CD4-positive, alpha-beta memory T cell (primary cell): ENCODE measurements at places on chromosomes 3 and 15. TPM values are rescaled to one million over a fixed set of nuclear protein-coding genes. Genes with fewer than 3 reads are reported as not detected.
A peak's percentile ranks its signal among the peaks of the same experiment; 100 is the strongest.

LRRIQ4 gene
- not detected for polyA plus RNA-seq

DNA sequence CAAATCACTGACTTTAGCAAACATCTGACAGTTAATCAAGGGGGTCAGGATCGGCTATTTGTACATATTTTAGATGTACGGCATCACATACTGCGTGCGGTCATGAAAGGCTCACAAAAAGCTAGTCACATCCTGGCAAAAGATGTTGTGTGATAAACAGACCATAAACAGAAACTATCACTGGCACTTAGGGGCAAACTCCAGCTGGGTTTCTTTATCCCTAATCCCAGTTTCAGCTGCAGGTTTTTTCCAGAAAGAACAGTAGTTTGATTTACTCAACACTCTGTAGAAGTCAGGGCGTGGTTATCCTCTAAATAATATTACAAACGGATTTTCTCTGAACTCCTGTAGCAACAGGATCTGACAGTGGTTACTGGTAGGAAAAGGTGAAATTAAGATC lies 112.4 kb upstream of the BHLHE40 start:
- DNase-seq = peak; percentile 29

DNA sequence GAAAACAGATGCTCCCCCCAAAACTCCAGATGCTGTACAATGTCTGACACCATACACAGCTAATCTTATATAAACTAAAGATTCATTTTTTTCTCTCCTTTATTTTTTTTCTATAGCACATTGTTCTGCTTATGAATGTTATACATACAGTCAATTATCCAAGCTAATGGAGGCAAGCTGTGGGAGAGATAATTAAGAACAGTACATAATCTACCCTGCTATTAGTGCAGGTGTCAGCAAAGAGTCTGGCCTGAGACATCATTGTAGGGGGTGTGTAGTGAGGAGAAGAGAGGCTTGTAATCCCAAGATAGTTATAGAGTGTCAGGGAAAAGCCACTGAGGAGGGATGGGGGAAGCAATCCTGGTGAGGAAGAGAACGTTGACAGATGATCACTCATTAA lies 25.4 kb upstream of the CHMP2B start:
- no peak for DNase-seq

- DNase-seq = no peak
Observed at GRCh38 chr3:51642462-51642861, 28.6 kb upstream of the TEX264 start.

DNA sequence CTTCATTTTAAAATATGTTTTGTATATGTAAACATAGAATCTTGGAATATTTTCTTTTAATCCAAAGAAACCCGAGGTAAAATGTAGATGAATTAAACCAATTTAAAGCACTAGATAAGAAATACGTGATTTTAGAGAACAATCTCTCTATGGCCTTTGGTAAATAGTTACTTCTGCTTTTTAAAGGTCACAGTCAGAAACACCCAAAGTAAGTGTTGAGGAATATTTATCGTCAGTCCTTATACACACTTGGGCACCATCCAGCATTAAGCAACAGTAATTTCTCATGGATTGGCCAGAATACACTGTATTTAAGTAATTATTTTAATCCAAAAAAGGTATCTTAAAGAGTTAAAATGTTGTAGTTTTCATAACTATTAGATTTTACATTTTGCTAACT lies 713.2 kb downstream of the NLGN1 start:
- DNase-seq = no peak

DNA sequence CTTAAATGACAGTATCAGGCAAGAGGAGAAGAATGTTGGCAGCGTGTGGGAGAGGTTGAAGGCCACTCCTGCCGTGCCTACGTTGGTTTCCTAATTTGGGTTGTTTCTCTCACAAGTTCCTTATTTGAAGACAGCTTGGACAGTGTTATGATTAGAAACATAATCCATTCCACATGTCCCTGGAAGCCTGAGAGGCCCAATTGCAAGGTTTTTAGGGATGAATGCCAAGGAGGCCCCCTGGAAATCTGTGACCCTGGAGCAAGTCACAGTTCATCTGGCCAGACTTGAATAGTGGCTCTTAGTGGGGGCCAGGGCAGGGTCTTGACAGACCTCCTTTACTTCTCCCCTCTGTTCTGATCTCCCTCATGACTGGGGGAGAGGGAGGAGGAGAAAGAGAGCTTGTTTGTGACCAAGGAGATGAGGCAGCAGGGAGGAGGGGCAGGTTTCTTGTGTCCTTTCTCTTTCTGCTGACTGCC lies 584.4 kb upstream of the TBL1XR1 start:
- DNase-seq = no peak

DNA sequence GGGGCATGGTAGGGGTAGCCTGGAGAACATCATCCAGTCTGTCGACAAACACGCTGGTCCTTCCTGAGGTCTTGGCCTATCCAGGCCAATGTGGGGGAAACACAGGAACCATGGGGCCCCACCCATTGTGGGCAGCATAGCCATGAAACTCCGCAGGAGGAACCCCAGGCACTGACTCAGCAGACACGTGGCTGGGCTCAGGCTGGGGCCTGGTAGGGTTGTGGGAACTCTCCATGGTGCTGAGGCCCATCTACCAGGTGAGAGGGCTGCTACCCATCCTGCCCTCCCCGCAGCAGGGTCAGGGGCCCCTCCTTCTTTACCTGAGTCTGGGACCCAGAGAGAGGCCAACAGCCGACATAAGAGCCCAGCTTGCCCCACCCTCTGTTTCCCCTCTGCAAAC lies 22.6 kb upstream of the CACNA2D2 start:
- DNase-seq = no peak

DNA sequence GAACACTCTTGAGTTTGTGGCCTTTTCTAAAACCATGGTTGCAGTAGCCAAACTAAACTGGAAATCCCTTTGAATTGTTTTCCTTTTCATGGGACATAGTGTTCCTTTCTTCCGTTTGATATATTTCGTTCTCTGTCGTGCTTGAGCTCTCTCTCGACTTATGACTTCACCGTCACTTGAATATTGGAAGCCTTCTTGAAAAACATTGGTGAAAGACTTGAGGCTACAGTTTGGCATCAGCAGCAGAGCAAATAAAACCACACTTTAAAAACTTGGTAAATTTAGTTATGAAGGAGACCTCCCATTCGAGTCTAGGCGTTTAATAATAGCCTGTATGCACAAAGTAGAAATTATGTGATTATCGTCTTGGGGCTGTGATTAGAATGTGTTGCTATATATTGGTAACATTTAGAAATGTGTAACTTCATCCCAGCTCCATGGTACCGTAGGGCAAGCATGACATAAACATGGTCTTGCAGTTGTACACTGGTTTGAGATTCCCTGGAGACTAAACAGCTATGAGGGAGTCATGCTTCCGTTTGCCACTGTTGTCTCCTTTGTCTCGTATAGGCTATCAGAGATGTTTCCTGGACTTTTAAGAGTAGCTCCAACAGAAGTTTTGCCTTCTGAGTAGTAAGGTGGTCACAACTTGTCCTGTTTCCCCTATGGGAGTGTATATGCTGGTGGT lies 122.3 kb downstream of the PTPRG start:
- no peak for DNase-seq

DNA sequence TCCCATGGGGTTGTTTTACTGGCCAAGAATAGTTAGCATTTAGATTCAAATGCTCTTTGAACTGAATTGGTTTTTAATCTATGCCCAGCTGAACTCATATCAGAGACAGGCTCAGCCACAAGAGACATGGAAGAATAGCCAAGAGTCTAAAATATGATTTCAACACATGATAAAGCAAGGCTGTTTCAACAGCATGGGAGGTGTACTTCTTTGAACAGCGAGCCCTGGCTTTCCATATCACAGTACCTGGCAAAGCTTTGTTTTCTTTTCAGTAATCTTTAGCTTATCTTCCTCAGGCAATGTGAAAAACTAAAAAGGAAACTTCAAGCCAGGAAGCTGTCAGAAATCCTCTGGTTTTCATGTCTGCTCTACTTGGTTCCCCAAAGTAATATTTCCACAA lies 413.6 kb upstream of the ADAMTS9 start:
- no peak for DNase-seq

RBMS3 gene
- polyA plus RNA-seq = 0.70 TPM
